Right hindlimb (tissue), 1 donor: ENCODE measurements at places on chromosomes 7 and 10.

GRCh38 chr7:116259871-116260440, 49.6 kb downstream of the TES start:
- DNase-seq: no peak

GRCh38 chr10:534047-534566, 155.4 kb downstream of the DIP2C start:
- no peak for DNase-seq

DNA sequence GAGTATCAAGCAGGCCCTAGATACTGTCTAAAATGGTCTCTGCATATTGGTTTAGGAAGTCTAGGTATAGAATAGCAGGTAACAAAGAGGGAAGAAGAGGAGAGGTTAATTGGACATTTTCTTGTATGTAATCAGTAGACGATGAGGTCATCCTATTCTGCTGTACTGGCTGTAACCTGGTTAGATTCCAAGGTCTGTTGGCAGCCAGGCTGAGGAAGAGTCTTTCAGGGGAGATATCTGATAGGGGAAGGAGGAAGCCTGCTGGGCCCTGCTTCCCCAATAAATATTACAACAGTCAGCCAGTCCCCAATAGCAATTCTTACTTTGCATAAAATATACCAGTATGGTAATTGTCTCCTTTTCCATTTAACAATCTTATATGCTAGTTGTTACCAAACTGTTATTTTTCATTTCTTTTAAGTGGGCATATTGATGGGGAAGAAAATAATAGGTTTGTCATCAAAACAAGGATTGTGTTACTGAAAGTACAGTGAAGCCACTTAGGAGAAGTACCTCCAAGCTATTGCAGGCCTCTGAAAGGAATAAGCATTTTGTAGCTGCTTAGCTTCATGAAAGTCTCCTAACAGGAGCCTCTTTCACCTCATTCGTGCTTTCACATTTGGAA, 186.4 kb downstream of the LRRC4 start:
- DNase-seq: peak; percentile 28

DNA sequence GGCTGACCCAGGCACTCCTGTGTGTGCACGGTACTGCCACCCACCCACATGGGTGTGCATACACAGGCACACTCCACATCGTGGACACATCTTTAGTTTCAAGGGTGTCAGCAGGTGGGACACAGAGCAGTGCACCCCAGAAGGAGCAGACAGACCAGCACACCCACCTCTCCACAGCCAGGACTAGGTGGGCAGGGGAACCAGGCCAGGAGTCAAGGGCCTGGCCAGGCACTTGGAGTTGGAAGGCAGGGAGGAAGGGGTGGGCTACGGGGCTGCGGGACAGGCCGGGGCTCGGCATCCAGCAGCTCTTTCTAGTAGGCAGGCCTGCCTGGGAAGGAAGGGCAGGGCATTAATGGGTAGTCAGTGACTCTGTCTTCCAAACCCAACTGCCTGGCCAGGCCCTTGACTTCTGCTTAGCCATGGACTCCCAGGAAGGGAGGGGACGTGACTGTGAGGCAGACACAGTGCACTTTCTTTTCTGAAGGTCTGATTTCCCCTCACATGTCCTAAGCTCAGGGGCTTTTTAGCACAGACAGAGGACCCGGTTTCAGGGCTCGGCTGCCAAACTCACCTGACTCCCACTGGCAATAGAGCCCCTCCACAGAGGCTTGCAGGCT, 14.6 kb downstream of the RASGEF1A start:
- peak; percentile 11 for DNase-seq

DNA sequence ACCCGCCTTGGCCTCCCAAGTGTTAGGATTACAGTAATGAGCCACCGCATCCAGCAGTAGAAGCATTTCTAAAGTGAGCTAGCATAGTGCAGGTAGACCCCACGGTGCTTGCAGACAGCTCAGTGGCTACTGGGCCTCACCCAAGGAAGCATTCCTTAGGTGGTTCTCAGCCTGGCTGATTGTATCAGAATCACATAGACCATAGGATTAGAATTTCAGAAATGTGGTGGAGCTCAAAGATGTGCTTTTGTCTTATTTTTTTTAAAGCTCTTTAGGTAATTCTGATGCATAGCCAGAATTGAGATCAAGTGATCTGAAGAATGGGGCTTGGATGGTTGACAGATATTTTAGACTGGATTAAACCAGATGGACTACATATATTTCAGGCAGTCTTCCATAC, 10.9 kb downstream of the ANLN start:
- DNase-seq: no peak

- no peak for DNase-seq
These were observed 1249.6 kb downstream of the XPNPEP1 start for GRCh38 chr10:108673741-108674140.

DNA sequence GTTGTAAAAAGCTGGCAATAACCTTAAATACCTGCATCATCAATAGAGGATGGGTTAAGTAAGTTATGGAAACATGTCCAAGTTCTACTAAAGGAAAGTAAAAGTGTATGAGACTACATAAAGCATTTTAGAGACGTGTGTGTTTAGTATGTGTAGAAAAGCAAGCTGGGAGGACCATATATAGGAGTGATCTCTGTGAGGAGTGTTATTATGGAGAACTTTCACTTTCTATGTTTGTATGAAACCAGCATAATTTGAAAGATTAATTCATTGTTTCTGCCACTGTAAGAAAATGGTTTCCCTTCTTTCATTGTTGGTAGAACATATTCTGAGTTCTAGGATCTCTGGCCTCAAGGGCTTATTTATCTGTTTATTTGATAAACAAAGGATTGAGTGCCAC, 19.2 kb upstream of the PDLIM1 start:
- DNase-seq: no peak

DNA sequence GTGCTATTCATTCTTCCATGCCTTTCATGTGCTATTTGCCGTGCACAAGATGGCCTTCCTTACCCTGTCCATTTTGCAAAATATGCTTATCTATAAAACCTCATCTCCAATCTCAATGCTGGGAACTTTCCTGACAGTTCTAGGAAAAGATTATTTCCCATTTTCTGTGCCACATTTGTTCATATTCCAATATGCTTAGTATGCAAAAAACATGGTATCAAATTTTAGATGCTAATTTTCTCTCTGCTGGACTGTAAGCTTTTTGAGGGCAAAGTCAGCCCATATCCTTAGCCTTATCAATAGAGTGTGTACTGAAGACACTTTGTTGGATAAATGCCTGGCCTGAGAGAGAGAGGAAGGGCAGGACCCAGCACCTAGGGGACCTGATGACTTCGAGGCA, 39.4 kb downstream of the MGAM2 start:
- DNase-seq: no peak

DNA sequence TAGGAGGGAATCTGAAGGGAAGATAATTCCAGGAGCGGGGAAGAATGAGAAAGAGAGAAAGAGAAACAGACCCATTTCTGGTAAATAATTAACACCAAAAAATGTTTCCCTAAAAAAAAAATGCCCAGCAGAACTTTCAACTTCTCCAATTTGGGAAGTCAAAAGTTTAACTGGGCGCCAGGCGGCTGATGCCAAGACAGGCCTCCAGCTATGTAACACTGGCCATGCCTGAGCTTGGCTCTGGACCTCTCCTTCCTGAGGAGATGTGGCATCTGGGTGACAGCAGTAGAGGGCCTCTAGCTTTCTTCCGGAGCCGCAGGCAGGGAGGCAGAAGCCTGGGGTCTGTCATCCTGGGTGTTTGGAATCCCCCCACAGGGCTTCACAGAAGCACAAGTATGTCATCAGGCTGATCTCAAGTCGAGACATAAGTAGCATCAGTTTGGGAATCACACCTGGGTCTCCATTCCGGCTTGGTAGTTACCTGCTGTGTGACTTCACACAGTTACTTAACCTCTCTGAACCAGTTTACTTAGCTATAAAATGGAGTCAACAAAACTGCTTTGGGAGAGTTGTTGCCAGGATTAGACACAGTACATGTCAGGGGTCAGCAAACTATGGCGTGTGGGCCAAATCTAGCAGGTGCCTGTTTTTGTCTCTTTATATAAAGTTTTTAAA, 50.5 kb upstream of the TCF7L2 start:
- DNase-seq: no peak

DNA sequence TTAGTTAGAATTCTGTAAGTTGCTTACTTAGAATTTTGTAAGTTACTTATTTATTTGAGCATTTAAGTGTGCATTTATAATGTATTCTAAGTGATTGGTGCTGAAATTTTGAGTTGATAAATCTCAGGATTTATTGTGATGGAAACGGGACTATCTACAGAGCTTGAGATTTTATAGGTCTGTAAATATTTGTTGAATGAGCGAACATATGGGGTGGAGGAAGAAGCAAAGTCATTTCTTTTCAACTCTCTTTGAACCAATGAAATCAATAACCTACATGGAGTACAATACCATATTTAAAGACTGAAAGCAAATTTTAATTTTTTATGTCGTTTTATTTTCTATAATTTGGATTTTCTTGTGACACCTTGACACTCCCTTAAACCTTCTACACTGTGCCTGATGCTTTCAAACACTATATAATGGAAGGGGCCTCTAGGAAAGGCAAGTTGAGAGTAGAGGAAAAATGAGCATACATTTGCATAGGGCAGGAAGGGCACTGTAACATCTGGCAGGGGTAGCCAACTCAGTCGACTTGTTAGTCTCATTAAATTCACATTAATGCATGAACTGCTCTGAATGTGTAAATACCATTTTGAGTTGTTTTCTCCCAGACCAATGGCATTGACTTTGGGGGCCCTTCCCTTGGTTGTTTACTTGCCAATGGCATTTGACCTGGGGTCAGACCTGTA, 204.2 kb downstream of the DYNC1I1 start:
- DNase-seq: no peak

DNA sequence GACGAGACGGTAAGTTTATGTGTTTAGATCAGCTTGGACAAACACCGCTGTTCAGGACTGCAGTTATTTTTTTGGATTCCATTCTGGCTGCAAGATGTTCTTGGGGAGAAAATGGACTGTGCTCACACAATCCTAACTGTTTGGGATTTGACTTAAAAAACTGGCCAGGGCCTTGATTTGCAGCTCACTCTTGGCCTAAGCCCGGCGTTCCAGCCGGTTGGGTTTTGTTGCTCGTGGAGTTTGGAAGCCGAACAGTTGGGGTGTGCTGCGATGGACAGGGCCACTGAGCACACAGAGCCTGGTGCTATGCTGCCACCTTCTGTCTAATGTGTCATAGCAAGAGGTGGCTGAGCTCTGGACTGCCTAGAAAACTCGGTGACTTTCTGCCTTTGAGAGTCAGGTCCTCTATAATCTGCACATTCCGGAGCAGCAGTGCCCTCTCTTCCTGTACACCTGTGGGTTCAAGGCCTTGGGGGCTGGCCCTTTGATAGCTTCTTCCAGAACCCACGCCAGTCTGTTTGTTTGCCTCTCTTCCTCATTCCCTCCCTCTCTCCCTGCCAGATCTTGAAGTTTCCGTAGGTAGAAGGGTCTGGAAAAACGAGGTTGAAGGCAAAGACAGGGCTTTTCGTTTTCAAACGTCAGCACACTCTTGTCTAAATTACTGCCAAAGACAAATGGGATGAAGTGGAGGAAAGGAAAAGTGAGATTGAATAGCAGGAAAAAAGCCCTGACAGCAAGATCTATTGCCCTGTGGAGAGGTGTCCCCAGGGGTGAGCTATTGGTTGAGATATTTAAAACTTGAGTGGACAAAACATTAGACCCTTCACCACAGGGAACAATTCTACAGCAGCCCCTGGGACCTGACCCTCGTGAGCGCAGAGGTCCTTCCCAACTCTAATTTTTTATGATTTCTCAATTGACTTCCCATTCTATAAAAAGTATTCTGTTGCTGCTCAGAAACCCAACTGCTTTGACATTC, 167.5 kb upstream of the HABP2 start:
- peak; percentile 96 for DNase-seq

DNA sequence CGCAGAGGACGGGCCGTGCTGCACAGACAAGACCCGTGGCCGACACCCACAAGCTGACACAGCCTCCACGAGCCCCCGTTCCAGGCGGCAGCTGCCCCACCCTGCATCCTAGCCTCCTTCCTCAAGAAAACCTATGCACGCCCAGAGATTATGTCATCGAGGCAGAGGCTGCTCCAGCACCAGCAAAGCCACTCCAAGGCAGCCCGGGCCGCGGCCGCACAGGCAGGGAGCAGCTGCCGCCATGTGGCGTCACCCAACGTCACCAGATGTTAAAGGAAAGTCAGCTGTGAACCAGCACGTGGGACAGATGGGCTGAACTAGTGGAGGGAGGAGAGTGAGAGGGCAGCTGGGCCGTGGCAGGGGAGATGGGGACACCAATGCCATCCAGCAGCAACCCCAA, 59.8 kb downstream of the STK32C start:
- DNase-seq: peak; percentile 70

- no peak for DNase-seq
These were observed 22.8 kb downstream of the GNA12 start for GRCh38 chr7:2821161-2821841.

GRCh38 chr7:80184693-80185092, 50.1 kb downstream of the GNAI1 start:
- DNase-seq: no peak

- DNase-seq: peak; percentile 28
These were observed 166.8 kb downstream of the SORCS1 start for GRCh38 chr10:106997721-106998120.

DNA sequence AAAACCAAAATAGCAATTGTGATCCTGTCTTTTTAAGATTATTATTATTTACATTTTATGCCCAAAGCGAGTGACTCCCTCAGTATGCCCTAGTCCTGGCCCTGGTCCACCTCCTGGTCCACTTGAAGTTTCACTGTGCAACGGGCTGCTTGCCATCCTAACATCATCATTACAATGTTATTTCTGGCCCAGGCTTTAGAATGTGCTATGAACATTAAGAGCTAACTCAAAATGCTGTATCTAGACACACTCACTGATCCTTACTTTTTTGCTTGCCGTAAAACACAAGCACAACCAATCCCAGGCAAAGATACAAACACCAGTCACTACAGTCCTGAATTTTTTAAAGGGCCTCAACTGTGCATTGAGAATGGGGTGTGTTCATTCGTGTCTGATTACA, 38.4 kb downstream of the RHOBTB1 start:
- DNase-seq: peak; percentile 50

- DNase-seq: no peak
These were observed 87.3 kb downstream of the PALS2 start for GRCh38 chr7:24660546-24660945.

DNA sequence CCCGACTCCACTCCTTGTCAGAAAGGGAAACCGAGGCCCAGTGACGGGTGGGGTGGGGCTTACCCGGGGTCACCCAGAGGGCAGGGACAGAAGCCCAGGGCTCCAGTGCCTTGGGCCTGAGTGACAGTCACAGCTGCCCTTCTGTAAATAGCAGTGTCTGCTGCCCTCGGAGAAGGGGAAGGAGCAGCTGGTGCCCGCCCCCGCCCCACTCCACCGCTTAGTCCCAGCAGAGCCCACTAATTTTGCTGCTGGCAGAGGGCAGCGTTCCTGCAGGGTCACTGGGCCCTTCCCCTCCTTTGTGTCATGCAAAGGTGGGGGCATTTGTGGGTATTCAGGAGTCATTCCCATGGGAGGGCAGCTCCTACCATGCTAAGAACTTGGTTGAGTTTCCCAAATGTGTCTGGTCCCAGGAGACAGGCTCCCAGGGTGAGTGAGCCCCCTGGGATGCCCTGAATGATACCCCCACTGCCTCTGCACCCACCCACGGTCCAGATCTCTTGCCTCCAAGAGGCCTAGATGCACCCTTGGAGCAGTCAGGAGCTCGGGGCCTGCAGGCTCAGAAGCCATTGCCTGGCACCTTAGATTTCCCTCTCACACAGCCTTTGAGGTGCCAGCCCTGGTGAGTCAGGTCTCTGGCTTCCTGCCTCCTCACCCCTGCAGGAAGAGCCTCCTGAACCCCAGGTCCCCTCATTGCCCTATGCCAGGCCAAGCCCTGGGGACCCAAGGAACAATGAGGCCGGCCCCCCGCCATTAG, 17.2 kb downstream of the SH2B2 start:
- peak; percentile 85 for DNase-seq
